Lung (tissue), 17 donors: ENCODE measurements at places on chromosomes 4 and X.

DNA sequence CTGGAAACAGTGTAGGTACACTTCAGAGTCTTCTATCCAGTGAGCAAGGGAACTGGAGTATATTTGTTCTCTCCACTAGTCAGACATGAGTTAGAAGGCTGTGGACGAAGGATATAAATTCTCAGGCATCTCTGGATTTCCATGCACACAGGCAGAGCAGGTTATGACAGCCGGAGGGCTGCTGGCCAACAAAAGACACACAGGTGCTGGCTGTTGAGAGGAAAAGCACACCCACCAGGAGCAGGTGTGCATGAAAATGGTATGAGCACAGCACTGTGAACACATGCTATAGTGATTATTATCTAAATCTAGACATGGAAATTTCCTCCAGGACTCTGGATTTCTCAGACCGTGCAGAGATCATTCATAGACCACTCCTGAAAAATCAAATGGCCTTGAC lies 444.7 kb upstream of the RPS6KA3 start:
- DNase-seq: no peak

DNA sequence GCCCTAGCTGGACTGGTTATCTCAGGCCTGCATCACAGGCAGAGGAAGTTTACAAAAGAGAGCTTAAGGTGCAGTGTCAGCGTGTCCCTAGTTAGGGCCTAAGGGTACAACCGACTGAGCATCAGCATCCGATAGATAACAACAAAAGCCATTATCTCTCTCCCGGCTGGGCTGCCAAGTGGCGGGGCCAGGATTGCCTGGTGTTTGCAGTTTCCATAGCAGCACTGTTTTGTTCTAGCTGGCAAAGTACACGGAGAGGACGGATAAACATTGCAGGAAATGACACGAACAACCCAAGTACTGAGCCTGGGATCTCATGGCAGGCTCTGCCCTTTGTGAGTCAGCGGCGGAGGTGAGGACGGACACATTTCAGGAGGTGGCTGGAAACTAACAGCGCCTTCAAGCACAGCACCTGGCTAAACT lies 104.7 kb upstream of the NOCT start:
- DNase-seq: peak; percentile 89

- peak; percentile 83 for DNase-seq
Observed at GRCh38 chrX:10190367-10190766, 33.6 kb downstream of the CLCN4 start.

GRCh38 chr4:2888886-2889285 lies 45.2 kb downstream of the ADD1 start:
- DNase-seq: no peak

DNA sequence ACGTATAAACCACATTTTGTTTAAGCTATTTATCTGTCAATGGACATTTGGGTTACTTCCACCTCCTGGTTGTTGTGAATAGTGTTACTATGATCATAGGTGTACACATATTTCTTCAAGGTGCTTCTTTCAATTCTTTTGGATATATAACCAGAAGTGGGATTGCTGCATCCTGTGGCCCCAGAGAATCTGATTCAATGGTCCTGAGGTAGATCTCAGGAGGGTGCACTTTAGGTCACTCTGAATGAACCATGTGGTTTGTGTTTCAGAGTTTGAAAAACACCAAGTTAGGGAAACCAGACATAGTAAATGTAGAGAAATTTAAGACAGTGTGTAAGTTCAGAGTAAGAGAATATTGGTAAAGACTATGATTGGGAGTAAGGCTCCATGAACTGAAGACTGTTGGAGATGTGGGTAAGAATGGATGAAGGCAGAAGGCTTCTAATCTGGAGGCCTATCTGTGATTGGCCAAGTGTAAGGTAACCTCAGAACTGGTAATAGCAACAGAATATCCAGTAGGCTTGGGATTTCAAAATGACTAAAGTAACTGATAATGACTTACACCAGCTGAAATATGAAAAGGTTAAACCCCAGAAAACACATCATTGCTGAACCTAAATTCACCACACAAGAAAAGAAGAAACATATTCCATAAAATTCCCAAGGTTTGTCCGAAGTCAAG lies 236.9 kb downstream of the CAMK2D start:
- no peak for DNase-seq
